ENCODE measurements at places on chromosomes 11 and 22.
A peak's percentile ranks its signal among the peaks of the same experiment; 100 is the strongest.

DNA sequence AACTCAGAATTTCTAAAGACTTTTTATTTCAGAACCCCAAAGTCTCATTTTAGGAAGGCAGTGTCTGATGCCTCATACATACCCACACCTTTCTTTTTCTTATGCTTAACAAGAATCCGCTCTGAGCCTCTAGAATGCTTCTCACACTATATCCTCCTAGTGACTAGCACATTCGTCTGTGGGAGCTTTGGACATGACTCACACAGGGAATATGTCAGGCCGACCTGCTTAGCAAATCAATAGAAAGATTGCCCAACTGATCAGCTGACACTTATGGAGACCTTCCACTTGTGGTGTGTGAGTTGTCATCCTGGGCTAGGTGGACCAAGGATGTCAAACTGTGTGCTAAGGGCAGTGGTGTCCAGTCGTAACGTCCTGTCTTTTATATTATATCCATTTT, 129.9 kb upstream of the TTC12 start:
- no peak for DNase-seq

DNA sequence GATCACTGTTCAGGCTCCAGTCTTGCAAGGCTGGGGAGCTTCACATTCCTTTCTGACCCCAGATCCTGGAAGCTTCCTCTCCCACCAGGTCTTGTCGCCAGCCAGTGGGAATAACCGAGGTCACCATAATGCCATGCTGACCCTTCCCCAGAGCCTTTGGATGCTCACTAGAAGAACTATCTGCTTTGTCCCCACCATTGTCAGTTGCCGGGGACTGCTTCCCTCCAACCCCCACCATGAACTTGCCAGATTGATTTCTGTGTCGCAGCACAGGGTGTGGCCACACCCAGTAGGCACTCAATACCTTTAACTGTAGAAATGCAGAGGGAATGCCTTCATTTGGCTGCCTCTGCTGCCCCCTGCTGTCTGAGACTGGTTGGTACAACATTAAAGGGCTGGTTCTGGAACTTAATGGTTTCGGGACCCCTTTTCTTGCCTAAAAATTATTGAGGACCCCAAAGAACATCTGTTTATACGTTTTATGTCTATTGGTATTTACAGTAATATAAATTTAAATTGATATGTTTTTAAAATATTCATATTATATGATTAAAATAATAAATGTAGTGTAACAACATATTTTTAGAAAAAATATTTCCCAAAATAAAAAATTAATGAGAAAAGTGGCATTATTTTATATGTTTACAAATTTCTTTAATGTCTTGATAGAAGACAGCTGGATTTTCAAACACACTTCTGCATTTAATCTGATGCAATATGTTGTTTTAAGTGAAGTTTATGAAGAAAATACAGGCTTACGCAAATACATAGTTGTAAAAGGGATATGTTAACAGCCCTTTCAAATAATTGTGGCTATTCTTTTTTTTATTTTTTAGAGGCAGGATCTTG, 6.7 kb upstream of the GDPD5 start:
- DNase-seq, result peak; percentile 67

DNA sequence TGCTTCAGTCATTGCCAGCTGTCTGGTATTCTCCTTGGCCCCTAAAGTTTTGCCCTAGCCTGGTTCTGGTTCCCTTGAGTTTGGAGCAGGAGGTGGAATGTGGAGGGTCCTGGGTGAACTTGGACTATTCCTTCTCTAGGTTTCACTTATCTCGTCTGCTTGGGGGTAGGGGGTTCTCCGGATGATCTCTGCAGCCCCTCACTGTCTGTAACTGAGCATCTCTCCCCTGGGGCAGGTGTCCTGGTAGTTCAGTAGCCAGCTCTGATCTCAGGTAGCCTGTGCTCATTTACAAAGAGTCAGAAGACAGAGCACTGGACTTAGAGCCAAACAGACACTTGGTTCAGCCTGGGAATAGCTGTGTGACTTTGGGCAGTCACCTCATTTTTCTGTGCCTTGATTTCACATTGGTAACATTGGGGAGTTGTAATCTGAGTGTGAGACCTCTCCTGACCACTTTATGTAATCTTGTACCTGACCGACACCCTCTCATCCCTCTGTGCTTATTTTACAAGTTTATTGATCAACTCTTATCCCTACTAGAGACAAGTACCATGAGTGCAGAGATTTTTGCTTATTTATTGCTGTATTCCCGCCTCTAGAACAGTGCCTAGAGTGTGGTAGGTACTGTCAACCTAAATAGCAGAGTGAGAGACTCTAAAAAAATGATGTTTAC, 804 bp downstream of the CCDC134 start:
- DNase-seq, result no peak

DNA sequence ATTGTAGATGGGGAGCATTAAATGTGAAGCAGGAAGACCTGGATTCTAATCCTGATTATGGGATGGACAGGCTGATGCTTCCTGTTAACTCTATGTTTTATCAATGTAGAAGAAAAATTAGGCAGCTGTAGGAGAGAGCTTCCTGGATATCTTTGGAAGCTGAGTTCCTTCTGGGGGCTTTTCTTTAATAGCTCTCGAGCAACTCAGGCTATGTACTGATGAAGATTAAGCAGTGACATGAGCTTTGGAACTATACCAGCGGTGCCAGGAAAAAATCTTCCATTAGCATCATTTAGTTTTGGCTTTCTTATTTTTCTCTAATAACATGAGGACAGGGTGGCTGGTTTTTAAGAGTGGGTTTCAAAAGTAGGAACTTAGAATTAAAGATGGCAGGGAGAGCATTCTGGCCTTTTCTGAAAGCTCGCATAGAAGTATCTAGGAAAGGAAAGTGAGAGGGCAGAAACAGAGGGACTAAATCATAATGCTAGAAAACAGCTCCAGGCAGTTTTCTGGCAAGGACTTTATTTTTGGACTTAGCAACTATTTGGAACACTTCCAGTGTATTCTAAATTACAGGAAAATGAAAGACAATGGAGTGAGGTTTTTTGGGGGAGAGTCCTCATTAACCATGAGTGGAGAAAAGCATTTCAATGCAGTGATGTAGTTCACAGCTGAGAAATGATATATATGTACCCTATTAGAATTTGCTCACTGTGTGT, 69.2 kb upstream of the RRM1 start:
- DNase-seq, result no peak

DNA sequence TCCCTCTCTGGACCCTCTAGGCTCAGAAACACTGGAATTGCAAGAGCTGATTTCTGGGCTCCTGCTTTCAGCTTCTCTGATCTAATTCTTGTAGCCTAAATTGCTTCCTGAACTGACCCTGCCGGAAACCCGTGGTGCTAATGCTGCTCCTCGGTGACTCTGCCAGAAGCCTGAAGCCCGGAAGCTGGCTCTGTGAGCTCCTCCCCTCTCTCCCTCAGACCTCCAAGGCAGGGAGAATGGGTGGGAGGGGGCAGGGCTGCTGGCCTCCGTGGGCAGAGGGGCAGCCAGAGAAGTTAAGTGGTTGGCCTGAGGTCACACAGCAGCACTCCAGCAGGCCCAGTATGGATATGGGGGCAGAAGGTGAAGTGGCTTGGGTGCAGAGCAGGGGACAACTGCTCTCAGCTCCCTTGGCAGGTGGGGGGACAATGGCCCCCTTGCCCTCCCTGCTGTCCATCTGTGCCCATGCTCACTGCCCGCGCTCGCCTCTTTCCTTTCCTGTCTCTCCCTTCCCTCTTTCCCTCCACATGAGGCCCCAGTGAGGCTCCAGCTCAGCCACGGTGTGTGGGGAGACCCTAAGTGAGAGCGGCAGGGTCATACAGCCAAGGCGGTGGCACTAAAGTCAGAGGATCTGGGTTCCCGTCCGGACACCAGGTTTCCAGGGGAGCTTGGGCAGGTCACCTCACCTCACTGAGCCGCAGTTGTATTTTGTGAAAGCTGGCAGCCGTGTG, 16.2 kb downstream of the CAPN5 start:
- no peak for DNase-seq

Data from stimulated activated CD4-positive, alpha-beta T cell treated with anti-CD3 and anti-CD28 coated beads, Interleukin-4, amount 100 ng/mL, for 48 hours (primary cell).